ENCODE measurements at places on chromosomes 11 and 22.

DNA sequence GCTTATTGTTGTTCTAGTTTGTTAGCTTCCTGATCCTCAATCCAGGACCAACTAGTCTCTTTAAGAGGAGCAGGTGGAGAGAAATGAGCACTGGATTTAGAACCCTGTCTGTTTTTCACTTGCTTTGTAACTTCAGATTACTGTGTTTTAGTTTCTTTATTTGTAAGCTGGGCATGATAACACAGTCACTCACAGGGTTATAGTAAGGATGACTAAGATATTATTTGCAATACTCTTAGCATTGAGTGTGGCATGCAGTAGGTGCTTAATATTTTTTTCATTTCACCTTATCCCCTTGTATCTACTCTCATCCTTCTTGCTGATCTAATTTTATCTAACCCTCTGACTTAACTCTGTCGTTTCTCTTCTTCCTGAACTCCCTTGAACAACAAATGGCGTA is 33.8 kb downstream of the DNHD1 start:
- no peak for DNase-seq

- peak; percentile 18 for DNase-seq
Observed at GRCh38 chr22:49589301-49589700, 238.4 kb downstream of the BRD1 start.

- DNase-seq = peak; percentile 88
Observed at GRCh38 chr11:92224407-92225124, at the start of gene FAT3. TSS of gene FAT3 (plus strand) at chr11:92224818. CDS start at chr11:92352113, 127,295 bp downstream.

DNA sequence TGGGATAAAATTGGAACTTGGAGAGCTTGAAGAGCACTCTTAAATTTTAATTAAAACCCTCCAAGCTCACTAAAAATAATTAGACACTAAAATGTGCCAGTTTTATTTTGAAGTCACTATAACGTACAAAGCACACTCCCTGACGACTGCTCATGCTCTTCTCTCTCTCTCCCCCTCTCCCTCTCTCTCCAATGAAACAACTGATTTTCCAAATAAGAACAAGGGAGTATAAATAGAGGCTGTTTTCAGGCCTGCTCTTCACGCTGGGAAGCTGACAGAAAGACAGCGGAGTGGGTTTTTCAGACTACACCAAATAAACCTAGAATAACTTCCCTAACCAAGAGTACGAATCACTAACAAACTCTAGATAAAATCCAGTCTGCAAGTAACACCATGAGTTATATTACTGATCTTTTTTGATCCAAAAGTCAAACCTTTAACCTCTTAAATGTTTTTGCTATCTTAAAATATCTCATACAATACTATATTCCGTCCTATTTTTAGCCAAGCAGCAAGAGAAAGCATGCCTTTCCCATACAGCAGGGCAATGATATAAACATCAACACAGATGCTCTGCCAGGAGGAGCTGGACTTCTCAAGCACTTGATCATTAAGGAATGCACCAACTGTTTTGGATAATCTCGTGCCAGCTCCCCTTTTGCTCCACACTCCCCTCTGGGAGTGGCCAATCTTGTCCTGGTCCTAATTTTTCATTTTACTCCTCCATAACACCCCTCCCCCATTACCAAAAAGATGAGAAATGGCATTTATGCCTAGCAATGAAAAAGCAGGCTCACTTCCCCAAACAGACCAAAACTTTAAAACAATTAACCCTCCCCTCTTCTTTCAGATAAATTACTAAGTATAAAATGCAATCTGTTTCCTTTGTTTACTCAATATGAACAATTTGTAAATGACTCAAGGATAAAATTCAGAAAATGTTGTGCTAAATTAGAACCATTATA is 116.9 kb downstream of the SOX6 start:
- no peak for DNase-seq

- no peak for DNase-seq
Observed at GRCh38 chr11:128716661-128717210, 22.9 kb downstream of the FLI1 start.

- DNase-seq = no peak
Observed at GRCh38 chr11:79377406-79377805, 63.4 kb downstream of the TENM4 start.

DNA sequence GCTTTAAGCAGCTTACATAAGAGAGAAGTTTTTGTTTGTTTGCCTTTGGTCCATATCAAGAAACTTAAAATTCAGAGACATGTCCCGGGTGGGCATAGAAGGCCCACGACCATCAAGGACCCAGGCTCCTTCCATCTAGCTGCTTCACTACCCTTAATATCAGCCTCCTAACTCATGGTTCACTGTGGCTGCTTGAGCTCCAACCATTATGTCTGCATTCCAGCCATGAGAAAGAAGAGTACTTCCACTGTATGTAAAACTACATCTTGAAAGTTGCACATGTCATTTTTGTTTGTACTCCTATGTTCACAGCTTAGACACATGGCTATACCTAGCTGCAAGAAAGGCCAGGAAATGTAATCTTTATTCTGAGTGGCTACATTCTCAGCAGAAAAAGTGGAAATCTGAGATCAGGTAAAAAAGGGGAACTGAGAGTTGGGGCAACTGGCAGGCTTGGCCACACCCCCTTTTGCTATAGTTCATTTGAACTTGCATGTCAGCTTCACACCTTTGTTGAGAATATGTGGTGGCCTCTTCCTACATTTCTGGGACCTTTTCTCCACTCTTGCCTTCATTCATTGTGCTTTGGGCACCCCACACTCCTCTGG is 81.3 kb upstream of the TP53I11 start:
- DNase-seq = no peak

GRCh38 chr11:16611926-16612565 is 126.4 kb upstream of the C11orf58 start:
- peak; percentile 88 for DNase-seq

GRCh38 chr11:88420165-88420791 is 82.7 kb upstream of the CTSC start:
- DNase-seq = no peak

GRCh38 chr22:35034963-35035362 is 31.0 kb upstream of the ISX start:
- DNase-seq = no peak

GRCh38 chr11:23897453-23898286 is 599.2 kb upstream of the LUZP2 start:
- DNase-seq = no peak

DNA sequence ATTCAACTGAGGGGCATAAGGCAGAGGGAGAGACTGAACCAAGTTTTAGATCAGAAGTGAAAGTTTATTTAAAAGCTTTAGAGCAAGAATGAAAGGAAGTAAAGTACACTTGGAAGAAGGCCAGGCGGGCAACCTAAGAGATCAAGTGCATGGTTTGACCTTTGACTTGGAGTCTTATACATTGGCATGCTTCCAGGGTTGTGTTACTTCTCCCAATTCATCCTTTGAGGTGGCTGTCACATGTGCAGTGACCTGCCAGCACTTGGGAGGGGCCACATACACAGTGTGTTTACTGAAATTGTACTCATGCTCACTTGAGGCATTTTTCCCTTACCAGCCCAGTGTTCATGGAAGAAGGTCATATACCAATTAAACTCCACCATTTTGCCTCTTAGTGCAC is 30.4 kb downstream of the CYP2R1 start:
- DNase-seq = no peak

DNA sequence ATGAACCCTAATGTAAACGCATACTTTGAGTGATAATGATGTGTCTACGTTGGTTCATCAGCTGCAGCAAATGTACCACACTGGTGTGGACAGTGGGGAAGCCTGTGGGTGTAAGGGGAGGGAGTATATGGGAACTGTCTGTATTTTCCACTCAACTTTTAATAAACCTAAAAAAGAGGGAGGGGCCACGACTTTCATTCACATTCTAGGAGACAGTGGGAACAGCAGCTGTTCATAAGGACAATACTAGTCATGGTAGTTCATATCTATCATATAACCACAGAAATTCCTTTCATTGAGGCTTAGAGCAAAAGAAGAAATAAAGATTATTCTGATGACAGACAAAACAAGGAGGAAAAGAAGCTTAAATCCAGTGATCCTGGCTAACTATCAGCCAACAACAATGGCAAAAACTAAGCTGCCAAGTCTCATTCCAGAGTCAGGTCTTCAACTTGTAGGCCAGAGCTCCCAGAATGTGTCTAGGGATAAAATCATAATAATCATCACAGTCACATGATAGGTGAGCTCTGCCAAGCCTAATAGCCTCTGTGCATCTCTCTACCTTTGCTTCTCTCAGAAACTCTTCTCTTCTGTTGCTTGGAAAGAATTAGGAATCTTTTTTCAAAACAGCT is 59.4 kb upstream of the CHRM4 start:
- DNase-seq = no peak
